ENCODE measurements at places on chromosomes 16 and 17. TPM values are rescaled to one million over a fixed set of nuclear protein-coding genes. Genes with fewer than 3 reads are reported as not detected.

ACSM2A gene
- not detected for total RNA-seq

GRB7 gene
- total RNA-seq = not detected

GNG13 gene
- not detected for total RNA-seq

DLX4 gene
- total RNA-seq = 0.23 TPM

CNGB1 gene
- not detected for total RNA-seq

CLEC18A gene
- 0.61 TPM for total RNA-seq

SDK2 gene
- total RNA-seq = 3.7 TPM

SMIM36 gene
- total RNA-seq = not detected

MYO18A gene
- 67.7 TPM for total RNA-seq

CTRB2 gene
- total RNA-seq = not detected

MLX gene
- 60.4 TPM for total RNA-seq

TLCD1 gene
- total RNA-seq = 3.2 TPM

DPEP2 gene
- 4.7 TPM for total RNA-seq

OR4D1 gene
- 0.12 TPM for total RNA-seq

CTRL gene
- 5.0 TPM for total RNA-seq

RBFOX1 gene
- total RNA-seq = not detected

TBC1D3E gene
- not detected for total RNA-seq

RNF43 gene
- total RNA-seq = 0.23 TPM

CCL7 gene
- total RNA-seq = not detected

CACNG4 gene
- total RNA-seq = not detected

WNT9B gene
- not detected for total RNA-seq

SCRN2 gene
- total RNA-seq = 33.8 TPM

HAS3 gene
- 0.47 TPM for total RNA-seq

ACD gene
- total RNA-seq = 58.1 TPM

RNF222 gene
- 0.12 TPM for total RNA-seq

DNAAF1 gene
- total RNA-seq = not detected

ITGAD gene
- 0.09 TPM for total RNA-seq

NXPH3 gene
- not detected for total RNA-seq

KRT24 gene
- not detected for total RNA-seq

USH1G gene
- not detected for total RNA-seq

TMC6 gene
- 431 TPM for total RNA-seq

CIBAR2 gene
- not detected for total RNA-seq

CDIPT gene
- total RNA-seq = 52.0 TPM

RMI2 gene
- 65.9 TPM for total RNA-seq

INCA1 gene
- 0.23 TPM for total RNA-seq

UNC119 gene
- total RNA-seq = 41.2 TPM

ZNF423 gene
- not detected for total RNA-seq

KRTAP1-1 gene
- not detected for total RNA-seq

HP gene
- not detected for total RNA-seq

AGRP gene
- not detected for total RNA-seq

PPY gene
- total RNA-seq = not detected

KRTAP2-3 gene
- not detected for total RNA-seq

KRTAP4-4 gene
- total RNA-seq = not detected

TTC19 gene
- total RNA-seq = 33.1 TPM

KRTAP1-3 gene
- not detected for total RNA-seq

MMP2 gene
- not detected for total RNA-seq

SLC16A11 gene
- total RNA-seq = 1.2 TPM

SMIM22 gene
- total RNA-seq = not detected

SLC22A31 gene
- total RNA-seq = not detected
